ENCODE measurements at places on chromosomes 7 and 10. TPM values are rescaled to one million over a fixed set of nuclear protein-coding genes. Genes with fewer than 3 reads are reported as not detected.

GRCh38 chr7:129341816-129342806, 92.1 kb upstream of the STRIP2 start:
- no peak for DNase-seq

DNA sequence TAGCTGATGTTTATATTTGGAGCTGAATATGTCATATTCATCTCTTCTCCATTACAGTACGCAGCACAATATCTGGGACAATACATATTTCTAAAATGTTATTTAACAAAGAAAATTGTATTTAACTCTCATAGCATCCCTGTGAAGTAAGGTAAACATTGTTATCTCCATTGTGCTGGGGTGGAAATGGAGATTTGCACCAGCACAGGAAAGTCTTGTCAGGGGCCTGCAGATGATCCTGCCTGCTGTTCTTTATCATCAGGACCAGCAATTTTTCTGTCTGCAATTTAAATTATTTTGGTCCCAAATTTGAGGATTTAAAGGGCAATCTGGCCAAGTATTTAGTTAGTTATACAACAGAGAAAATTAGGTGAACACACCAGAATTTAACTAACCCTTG, 144.4 kb downstream of the CPED1 start:
- DNase-seq = no peak

- no peak for DNase-seq
Measured at GRCh38 chr7:143285806-143286521, 1.2 kb downstream of the TMEM139 start.

Gene MMD2
- total RNA-seq = not detected
